ENCODE measurements at places on chromosomes 4 and X.

GRCh38 chr4:80367737-80368136 lies 32.2 kb downstream of the CFAP299 start:
- DNase-seq = no peak

GRCh38 chr4:152843481-152844090 lies 63.8 kb downstream of the ARFIP1 start:
- DNase-seq = no peak

- peak; percentile 35 for DNase-seq
Observed at GRCh38 chrX:23784470-23785331, 1.7 kb downstream of the SAT1 start.

- no peak for DNase-seq
Observed at GRCh38 chrX:86133761-86134160, 14.5 kb upstream of the DACH2 start.

- DNase-seq = no peak
Observed at GRCh38 chr4:153589703-153590595, 94.1 kb upstream of the TLR2 start.

GRCh38 chrX:140766024-140766611 lies 56.6 kb downstream of the LINC00632 start:
- DNase-seq = peak; percentile 45
